Suprapubic skin (tissue), 4 donors: ENCODE measurements at places on chromosomes 13 and 19. TPM values are rescaled to one million over a fixed set of nuclear protein-coding genes. Genes with fewer than 3 reads are reported as not detected.

The SIGLEC8 gene
- not detected for total RNA-seq

GRCh38 chr19:39190768-39191167, 6.0 kb upstream of the NCCRP1 start:
- no peak overlapping the region for H3K27ac ChIP-seq
- H3K36me3 ChIP-seq: no peaks in the 10 kb centered on the region
- no peak for DNase-seq
- H3K4me3 ChIP-seq: no peak overlapping the region
- H3K4me1 ChIP-seq: peaks cover 14% of the 10 kb centered on the region
- H3K27me3 ChIP-seq: peaks cover 12% of the 10 kb centered on the region

The CD320 gene
- 23.4 TPM for total RNA-seq

The MAG gene
- total RNA-seq: not detected

DNA sequence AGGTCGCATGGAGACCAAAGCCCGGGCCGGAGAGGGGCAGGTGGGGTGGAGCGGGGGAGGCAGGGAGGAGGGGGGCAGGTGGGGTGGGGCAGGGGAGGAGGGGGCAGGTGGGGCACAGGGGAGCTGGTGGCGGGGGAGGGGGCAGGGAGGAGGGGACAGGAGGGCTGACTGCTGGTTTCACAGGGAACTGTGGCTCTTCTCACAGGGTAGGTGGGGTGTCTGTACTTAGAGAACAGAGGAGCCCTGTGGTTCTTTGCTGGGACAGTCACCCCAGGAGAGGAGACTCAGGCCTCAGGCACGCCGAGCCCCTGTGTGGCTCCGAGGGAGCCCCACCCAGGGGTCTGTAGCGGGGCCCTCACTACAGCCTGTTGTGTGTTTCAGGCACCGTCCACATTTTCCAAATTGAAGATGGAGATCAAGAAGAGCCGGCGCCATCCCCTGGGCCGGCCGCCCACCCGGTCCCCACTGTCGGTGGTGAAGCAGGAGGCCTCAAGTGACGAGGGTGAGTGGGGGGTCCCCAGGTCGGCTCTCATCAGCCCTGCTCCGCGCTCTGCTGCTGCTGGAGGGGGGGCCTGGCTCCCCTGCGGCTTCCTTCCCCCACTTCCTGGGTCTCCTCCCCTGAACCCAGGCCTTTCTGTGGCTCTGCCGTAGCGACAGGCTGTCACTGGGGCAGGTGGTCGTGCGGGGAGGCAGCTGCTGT, 162.7 kb downstream of the KDM4B start:
- H3K4me3 ChIP-seq: no peak overlapping the region
- no peak for DNase-seq
- peaks cover 50% of the 10 kb centered on the region for H3K36me3 ChIP-seq
- H3K27ac ChIP-seq: peak overlapping the region; percentile 3

- no peak for DNase-seq
- H3K4me3 ChIP-seq: no peak overlapping the region
- H3K27me3 ChIP-seq: peaks cover 27% of the 10 kb centered on the region
- no peaks in the 10 kb centered on the region for H3K36me3 ChIP-seq
Measured at GRCh38 chr19:5522106-5522505, 45.6 kb downstream of the TINCR start.

- no peaks in the 10 kb centered on the region for H3K27me3 ChIP-seq
- DNase-seq: no peak
- peaks cover 12% of the 10 kb centered on the region for H3K4me1 ChIP-seq
- H3K27ac ChIP-seq: no peak overlapping the region
- no peak overlapping the region for H3K4me3 ChIP-seq
Measured at GRCh38 chr13:40148101-40148500, 492.6 kb downstream of the COG6 start.

The IRS2 gene
- total RNA-seq: 41.1 TPM

GRCh38 chr13:77981281-77981881, 62.8 kb upstream of the EDNRB start:
- H3K27me3 ChIP-seq: no peaks in the 10 kb centered on the region
- peaks cover 13% of the 10 kb centered on the region for H3K4me1 ChIP-seq
- DNase-seq: no peak

The FXYD3 gene
- total RNA-seq: 405 TPM

GRCh38 chr13:74867460-74867859, 614.5 kb downstream of the TBC1D4 start:
- H3K4me3 ChIP-seq: no peak overlapping the region
- DNase-seq: no peak
- no peaks in the 10 kb centered on the region for H3K27me3 ChIP-seq
- no peaks in the 10 kb centered on the region for H3K36me3 ChIP-seq
- no peaks in the 10 kb centered on the region for H3K4me1 ChIP-seq

DNA sequence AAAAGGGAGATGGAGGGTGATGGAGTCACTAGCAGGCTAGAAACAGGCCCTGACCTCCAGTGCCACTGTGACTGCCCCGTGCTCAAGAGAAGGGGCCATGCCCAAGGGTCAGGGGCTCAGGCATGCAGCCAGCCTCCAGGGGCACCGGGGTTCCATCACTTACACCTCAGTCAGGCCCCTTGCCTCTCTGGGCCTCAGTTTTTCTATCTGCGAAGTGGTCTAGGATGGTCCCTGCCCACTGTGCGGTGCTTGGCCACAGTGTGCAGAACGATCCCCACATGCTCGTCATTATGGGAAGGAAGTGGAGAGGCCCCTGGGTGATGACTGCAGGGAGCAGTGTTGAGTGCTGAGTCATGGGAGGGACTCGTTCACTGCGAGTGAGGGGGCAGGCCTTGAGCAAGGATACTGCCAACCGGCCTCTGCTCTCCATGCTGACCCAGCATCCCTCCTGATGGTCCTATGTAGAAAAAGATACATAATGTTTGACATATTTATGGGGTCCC, 23.1 kb downstream of the TMED1 start:
- no peaks in the 10 kb centered on the region for H3K27me3 ChIP-seq
- peaks cover 87% of the 10 kb centered on the region for H3K36me3 ChIP-seq
- H3K27ac ChIP-seq: peak overlapping the region; percentile 19
- H3K4me3 ChIP-seq: no peak overlapping the region

DNA sequence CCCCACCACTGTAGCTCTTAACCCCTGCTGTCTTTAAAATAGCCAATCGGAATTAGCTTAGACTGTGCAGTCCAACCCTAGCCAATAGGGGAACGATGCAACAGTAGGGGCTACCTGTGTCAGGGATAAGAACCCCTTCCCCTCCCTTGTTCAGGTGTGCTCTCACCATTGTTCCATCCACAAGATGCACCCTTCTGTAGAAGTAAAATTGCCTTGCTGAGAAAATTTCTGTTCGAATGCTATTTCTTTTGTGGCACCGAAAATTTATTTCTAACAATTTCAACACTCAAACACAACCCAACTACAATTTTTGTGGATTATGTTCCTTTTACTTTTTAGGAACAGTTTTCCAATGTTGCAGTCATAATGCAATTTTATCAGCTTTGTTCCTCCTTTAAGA, 3.6 kb upstream of the ZNF583 start:
- H3K36me3 ChIP-seq: peaks cover 19% of the 10 kb centered on the region
- no peak for DNase-seq
- H3K4me1 ChIP-seq: peaks cover 14% of the 10 kb centered on the region
- H3K27ac ChIP-seq: no peak overlapping the region
- no peak overlapping the region for H3K4me3 ChIP-seq
